H9 (cell line): ENCODE measurements at places on chromosomes 5 and 9. TPM values are rescaled to one million over a fixed set of nuclear protein-coding genes. Genes with fewer than 3 reads are reported as not detected.

SKIC3 gene
- total RNA-seq = 64.7 and 69.3 TPM in 2 replicates

SPINK13 gene
- not detected in 2 replicates for total RNA-seq

PTPRD gene
- 31.7 and 32.5 TPM in 2 replicates for total RNA-seq

TERT gene
- 13.3 and 15.5 TPM in 2 replicates for total RNA-seq

GDA gene
- total RNA-seq = 3.6 and 3.8 TPM in 2 replicates

SMIM32 gene
- 0.13 TPM in 1 of 2 replicates, not detected in the other for total RNA-seq

PCDHGC4 gene
- total RNA-seq = 4.0 and 4.3 TPM in 2 replicates

KCNN2 gene
- total RNA-seq = 21.0 and 21.7 TPM in 2 replicates

NDFIP1 gene
- total RNA-seq = 26.6 TPM in 2 replicates

MSX2 gene
- 0.35 and 0.42 TPM in 2 replicates for total RNA-seq
